Foreskin keratinocyte (primary cell): ENCODE measurements at places on chromosomes 7 and 10. TPM values are rescaled to one million over a fixed set of nuclear protein-coding genes. Genes with fewer than 3 reads are reported as not detected.
A peak's percentile ranks its signal among the peaks of the same experiment; 100 is the strongest.

DNA sequence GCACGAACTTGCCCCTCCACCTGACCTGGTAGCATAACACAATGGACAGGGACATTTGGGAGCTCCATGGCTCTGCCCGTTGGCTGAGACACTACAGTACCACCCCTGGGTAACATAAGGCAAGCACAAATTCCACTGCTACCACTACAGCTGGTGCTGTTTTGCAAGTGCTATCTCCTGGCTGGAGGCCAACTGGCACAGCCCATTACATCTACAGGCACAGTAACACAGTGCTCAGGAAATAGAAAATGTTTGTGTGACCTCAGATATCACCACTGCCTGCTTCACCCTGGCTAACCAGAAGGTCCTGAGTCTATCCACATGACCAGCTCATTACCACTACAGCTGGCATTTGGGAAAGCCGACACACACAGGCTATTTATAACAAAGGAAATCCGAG is 631.1 kb upstream of the MBL2 start:
- peak; percentile 29 for DNase-seq

UPK3BL2 gene
- 1.3 and 3.1 TPM in 2 replicates for total RNA-seq

CPED1 gene
- 1.3 and 3.6 TPM in 2 replicates for total RNA-seq

DNA sequence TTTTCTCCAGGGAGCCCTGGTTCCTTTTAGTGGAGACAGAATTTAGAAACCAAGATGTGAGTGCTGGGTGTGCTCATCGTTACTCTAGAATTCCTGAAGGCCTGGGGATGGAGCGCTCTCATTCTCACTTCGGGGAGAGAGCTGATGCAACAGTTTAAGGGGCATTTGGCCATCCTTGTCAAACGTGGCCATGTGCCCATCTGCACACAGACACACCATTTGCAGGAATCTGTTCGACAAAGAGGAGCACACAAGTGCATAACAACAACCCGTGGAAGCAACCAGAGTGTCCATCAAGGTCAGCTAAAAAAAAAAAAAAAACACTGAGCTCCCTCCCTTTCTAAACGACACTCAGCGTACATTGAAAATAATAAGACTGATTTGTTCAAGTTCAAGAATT is 23.0 kb upstream of the RET start:
- DNase-seq = no peak

GRCh38 chr10:77637532-77638320 is at the start of gene KCNMA1:
Gene KCNMA1, minus strand, starts transcription at chr10:77637808.
- no peak for DNase-seq

AEBP1 gene
- total RNA-seq = 7.3 and 11.6 TPM in 2 replicates

DNA sequence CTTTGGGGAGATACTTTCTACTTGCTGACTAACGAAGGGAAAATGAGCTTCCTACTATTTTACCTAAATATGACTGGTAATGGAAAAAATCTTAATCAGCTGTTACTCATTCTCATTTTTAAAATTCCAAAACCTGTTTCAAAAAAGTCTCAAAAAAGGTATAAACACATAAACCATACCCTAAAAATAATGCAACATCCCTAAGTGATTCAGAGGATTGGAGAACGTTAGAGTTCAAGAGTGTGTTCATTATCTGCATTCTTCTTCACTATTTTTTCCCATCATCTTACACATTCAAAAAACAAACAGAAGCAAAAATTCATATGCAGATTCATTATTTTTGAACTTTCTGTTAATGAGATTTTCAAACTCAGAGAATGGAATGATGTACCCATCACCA is 150.4 kb upstream of the GNAI1 start:
- DNase-seq = peak; percentile 49

- DNase-seq = no peak
Measured at GRCh38 chr7:151888079-151889067, 11.5 kb upstream of the PRKAG2 start.

CYP3A4 gene
- not detected in 2 replicates for total RNA-seq

GRCh38 chr7:90194911-90195809 is 16.4 kb upstream of the STEAP2 start:
- DNase-seq = no peak

GRCh38 chr10:92880917-92881316 is 32.6 kb downstream of the EXOC6 start:
- DNase-seq = no peak

GRCh38 chr7:28036696-28037095 is 143.9 kb downstream of the JAZF1 start:
- DNase-seq = no peak

YAE1 gene
- total RNA-seq = 24.0 and 24.8 TPM in 2 replicates

RSPH10B gene
- total RNA-seq = 0.04 TPM in 1 of 2 replicates, not detected in the other

GRCh38 chr10:96413151-96413787 is 54.5 kb upstream of the OPALIN start:
- DNase-seq = no peak

DNA sequence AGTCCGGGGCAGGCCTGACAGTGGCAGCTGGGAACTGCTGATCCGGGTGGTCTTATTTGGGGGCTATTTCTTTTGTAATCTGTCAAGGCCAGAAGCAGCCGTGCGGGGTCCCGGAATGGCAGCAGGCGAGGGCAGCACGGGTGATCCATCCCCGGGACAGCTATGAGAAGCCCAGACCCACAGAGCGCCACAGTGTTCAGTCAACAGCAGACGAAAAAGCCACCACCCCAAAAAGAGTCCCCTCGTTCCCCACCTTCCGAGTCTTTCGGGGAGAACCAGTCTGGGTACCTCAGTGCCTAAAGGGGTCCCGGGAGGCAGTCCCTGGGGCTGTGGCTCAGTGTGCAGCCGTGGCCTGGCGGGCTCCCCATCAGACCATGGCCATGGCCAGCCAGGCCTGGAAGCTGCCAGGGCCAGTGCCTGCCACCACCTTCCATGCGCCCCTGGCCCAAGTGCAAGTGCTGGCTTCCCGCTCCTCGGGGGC is 125.1 kb upstream of the KCTD7 start:
- DNase-seq = no peak

DNA sequence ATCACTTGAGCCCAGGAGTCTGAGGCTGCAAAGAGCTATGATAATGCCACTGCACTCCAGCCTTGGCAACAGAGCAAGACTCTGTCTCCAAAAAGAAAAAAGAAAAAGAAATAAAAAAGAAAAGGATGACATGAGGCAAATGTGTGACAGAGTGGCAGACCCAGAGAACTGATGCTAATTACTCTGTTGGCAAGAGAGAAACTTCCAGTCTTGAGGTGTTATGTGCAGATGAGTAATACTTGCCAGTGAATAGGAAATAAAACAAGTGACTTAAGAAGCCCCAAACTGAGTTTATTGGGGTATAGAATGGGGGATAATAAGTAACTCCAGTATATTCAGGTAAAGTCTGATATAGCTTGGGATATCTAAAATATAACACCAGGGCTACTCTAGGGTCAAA is 9.5 kb upstream of the ANXA7 start:
- DNase-seq = no peak

- peak; percentile 5 for DNase-seq
Measured at GRCh38 chr10:16297642-16298041, 139.2 kb upstream of the PTER start.

DNA sequence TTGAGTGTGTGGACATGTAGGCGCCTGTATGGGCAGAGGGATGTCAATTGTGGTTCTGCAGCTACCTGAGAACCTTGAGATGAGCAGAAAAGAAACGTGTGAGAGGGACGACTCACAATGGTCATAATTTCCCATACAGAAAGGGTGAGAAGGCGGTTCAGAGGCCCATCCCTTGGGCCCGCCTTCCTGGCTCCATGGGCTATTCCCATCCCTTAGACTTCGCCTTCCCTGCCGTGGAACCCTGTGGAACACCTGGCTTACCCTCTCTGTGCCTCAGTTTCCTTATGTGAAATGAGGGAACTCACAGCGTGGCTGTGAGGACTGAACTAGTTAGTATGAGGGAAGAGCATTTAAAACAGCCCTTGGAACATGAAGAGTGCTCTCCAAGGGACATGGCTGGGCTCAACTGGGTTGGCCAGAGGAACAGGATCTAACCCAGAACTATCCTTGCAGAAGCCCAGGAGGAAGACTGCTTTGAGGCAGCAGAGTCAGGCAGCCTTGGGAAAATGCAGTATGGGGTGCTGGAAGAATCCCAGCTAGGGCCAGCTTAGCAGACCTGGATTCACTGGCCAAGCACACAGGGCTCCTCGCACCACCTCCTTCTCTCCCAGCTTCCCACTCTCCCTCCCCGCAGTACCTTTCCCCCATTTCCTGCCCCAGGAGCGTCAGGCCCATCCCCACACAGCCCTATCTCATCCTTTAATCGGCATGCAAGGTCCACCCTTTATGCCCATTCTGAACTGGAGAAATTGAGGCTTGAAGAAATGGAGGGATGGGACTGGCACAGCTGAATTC is 11.1 kb upstream of the ZMIZ1 start:
- DNase-seq = no peak

TET1 gene
- total RNA-seq = 0.42 and 0.51 TPM in 2 replicates

ACTL6B gene
- not detected in 2 replicates for total RNA-seq

GRCh38 chr10:26407406-26407969 is 30.7 kb upstream of the APBB1IP start:
- DNase-seq = peak; percentile 8

NYAP1 gene
- total RNA-seq = 1.9 and 2.4 TPM in 2 replicates

PDE6C gene
- total RNA-seq = not detected in 2 replicates

GRCh38 chr7:30797176-30798040 is 26.2 kb downstream of the MINDY4 start:
- no peak for DNase-seq

OR2A12 gene
- total RNA-seq = not detected in 2 replicates

OR9A2 gene
- not detected in 2 replicates for total RNA-seq

DNA sequence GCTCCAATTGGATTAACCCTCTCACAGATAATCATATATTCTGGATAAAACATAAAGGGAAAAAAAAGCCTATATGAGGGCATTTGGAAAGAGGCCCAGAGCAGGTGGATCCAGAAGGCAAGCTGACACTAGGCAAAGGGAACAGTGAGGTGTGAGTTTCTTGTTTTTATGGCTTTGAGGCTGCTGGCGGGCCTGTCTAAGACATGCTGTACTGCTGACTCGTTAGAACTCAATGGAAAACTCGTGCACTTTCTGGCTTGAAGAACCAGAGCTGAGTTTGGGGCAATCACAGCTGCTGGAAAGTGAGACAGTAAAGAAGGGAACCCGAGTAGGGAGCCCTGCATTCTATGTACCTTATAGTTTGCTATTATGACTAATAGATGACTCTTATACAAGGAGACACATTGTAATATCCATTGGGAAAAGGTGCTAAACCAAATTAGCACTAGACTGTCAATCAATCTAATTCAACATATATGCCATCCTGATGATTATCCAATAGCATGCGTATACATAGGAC is 637.1 kb downstream of the GATA3 start:
- peak; percentile 47 for DNase-seq

CDCA7L gene
- 59.7 and 60.7 TPM in 2 replicates for total RNA-seq

DNA sequence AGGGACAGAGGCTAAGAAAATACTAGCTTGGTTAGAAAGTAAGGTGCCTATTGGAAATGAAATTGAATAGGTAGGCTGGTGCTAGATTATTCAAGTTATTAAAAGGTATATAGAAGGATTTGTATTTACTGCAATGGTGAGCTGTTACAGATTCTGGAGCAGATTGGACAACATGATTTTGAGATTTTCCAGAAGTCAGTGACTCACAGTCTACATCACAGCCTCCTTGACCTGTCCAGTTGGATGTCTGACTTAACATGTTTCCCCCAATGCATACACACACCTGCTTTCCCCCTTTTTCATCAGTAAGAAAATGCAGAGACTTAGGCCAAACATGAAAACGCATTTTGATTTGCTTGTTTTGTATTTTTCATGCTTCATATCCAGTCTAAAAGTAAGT is 33.4 kb downstream of the STARD3NL start:
- no peak for DNase-seq

- DNase-seq = no peak
Measured at GRCh38 chr7:69859342-69859741, 261.1 kb downstream of the AUTS2 start.

GRCh38 chr10:18323916-18324315 is 183.7 kb downstream of the CACNB2 start:
- no peak for DNase-seq

GRCh38 chr10:75972491-75973276 is 541.3 kb downstream of the LRMDA start:
- DNase-seq = no peak

- peak; percentile 27 for DNase-seq
Measured at GRCh38 chr10:111211706-111212105, 134.9 kb downstream of the ADRA2A start.

FAM237B gene
- not detected in 2 replicates for total RNA-seq

DNA sequence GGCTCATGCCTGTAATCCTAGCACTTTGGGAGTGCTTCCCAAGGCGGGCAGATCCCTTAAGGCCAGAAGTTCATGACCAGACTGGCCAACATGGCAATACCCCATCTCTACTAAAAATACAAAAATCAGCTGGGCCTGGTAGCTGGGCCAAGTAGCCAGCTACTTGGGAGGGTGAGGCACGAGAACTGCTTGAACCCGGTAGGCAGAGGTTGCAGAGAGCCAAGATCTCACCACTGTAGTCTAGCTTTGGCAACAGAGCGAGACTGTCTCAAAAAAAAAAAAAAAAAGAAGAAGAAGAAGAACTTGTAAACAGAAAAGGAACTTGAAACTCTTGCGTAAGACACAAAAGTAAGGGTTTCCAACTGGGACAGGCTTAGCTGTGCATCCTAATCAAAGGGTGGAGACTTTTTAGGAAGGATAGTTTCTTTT is 5.6 kb upstream of the IFIT2 start:
- peak; percentile 26 for DNase-seq

GRCh38 chr10:51619365-51619764 is 80.0 kb downstream of the CSTF2T start:
- no peak for DNase-seq

RBP3 gene
- not detected in 2 replicates for total RNA-seq

SCART1 gene
- 0.32 and 0.58 TPM in 2 replicates for total RNA-seq

- no peak for DNase-seq
Measured at GRCh38 chr10:117928741-117929140, 118.0 kb downstream of the RAB11FIP2 start.
